ENCODE measurements at places on chromosomes 3 and 15. TPM values are rescaled to one million over a fixed set of nuclear protein-coding genes. Genes with fewer than 3 reads are reported as not detected.

The PAK6 gene
- 0.33 TPM for total RNA-seq

The MORC1 gene
- not detected for total RNA-seq

The SAMMSON gene
- total RNA-seq, result 4.2 TPM

The MOBP gene
- total RNA-seq, result not detected

DNA sequence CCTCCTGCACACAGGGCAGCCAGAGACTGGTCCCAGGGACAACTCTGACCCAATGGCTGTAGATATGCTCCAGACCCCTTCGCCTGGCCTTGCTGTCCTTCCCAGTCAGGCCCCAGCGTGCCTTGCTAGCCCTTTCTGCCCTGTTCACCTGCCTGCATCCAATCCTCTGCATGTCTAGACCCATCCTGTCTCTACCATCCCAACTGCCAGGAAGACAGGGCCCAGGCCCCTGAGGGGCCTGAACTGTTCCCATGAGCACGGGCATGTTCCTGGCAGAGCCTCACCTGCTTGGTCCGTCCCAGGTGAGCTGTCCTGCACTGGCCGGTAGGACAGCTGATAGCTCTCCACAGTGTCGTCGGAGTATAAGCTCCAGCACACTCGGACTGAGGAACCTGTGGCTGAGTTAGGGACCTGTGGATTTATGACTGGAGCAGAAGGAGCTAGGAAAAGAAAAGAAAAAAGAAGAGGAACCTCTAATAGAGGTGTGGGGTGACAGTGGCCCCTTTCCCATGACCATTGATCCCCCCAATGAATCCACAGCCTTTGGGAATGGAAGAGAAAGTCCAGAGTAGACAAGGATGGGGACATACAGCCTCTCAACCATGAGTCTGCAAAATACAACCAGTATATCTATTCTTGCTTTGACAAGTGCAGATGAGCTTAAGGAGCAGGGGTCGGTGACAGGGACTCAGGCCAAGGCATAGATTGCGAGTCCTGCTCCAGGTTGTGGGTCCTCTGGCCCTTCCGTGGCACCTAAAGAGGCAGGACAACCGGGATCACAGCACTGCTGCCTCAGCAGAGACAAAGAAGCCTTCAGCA, 33.9 kb downstream of the FSD2 start:
- peak; percentile 80 for DNase-seq

- peak; percentile 84 for DNase-seq
These were observed 106.8 kb upstream of the IL12A start for GRCh38 chr3:159881828-159882309.

GRCh38 chr15:50227076-50227475, 38.5 kb downstream of the HDC start:
- no peak for DNase-seq

DNA sequence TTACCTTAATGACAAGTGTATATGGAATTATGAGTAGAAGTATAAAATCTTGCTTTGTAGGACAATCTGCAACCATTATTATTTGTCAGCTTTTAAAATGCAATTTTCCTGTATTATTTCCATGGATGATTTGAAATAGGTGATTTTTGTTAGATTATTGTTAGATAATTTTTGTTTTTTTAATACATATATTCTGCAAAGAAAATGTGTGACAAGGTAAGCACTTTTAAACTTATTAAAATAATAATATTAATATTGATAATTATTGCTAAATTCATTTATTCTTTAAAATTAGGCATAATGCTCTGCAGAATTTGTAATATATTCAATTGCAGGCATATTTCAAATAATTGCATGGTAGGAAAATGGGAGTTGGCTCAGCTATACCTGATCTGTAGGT, 329.5 kb downstream of the CADM2 start:
- no peak for DNase-seq

DNA sequence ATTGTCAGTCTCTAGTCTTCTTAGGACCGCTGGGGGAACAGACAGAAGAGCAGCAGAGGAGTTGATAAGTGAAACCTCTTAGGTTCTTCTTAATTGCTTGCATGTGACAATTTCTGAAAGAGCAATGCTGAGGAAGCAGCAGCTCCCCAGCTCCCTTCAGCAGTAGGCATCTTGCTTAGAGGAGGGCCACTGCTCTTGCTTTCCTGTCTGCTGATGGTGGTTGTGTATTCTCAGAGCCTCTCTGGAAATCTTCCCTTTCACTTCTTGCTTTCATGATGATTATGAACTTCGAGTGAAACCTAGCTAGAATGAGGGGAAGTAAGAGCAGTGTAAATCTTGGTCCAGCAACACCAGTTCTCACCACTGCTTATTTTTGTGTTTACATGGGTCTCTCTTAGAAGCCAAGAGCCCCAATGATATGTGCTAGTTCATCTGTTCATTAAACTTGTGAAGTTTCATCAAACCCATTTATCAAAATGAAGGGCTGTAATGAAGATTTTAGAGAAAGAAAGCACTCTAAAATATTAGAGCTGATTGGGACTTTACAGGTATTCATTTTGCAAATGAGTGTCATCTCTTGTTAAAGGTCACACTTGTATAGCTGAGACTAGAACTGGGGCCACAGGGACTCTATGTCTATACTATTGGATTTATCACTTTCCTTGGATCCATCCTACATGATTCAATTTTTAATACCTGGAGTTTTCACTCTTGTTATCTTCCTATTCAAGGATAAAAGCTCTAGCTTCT, 246.7 kb downstream of the LPP start:
- no peak for DNase-seq

GRCh38 chr3:52052831-52053306, 3.5 kb downstream of the DUSP7 start:
- peak; percentile 96 for DNase-seq
